HS-5 (cell line): ENCODE measurements at places on chromosomes 16 and 17.

GRCh38 chr16:79800016-79800608 is 199.6 kb upstream of the MAF start:
- no peak for DNase-seq

GRCh38 chr16:22073350-22073749 is 19.0 kb upstream of the VWA3A start:
- no peak for DNase-seq

DNA sequence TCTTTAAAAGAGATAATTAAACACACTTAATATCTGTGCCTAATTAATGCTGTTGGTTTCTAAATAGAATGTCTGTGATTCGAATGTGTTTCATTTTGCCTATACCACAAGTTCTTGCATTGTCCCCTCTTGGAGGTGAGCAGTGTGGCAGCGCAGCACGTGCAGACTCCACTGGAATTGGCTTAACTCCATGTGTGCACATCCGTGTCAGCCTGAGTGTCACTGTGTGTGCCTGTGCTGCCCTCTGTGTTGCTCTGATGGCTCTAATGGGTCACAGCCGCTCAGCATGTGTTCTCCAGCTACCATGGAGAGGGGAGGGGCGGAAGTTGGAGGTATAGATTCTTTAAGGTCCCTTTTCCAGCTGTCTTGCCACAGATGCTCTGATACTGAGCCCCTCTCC is 226.6 kb downstream of the SPECC1 start:
- no peak for DNase-seq

GRCh38 chr16:60731329-60732050 is 1304.7 kb downstream of the CDH8 start:
- DNase-seq: no peak

DNA sequence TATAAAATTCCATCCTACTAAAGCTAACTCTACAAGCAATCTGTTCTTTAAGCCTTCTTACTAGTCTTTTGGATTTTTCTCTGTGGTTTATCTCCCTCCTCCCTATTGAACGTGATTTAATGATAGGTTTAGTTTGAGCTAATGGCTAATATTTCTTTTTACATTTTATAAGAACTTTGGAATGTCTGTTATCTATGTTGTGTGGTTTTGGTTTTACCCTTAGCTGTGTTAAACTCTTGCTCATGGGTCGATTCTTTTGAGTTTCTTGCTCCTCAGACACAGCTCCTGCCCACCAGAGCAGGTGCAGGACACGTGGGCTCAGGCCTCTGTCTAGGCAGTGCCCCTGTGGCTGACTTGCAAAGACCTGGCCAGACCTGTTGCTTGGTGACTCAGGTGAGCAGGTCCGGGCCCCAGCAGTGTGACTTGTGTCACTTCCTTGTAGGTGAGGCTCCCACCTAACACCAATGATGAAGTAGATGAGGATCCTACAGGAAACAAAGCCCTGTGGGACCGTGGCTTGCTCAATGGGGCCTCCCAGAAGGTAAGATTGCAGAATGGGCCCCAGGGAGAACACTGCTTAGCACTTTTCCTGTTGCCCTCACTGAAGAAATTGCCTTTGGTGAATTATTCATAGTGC is 45.1 kb downstream of the SF3B3 start:
- no peak for DNase-seq

- no peak for DNase-seq
Measured at GRCh38 chr17:73211745-73212144, 18.9 kb downstream of the COG1 start.

DNA sequence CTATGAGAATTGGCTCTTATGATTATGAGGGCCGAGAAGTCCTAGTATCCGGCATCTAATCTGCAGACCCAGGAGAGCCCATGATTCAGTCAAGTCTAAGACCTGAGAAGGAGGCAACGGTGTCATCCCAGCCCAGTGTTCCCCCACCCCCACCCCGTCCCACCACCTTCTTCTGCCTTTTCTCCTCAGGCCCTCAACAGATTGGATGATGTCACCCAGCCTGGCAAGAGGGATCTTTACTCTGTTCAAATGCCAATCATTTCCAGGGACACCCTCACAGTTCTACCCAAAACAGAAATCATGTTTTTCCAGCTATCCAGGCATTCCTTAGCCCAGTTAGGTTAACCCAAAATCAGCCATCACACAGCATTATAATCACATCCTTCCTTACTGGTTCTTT is 10.0 kb upstream of the GAA start:
- DNase-seq: no peak

DNA sequence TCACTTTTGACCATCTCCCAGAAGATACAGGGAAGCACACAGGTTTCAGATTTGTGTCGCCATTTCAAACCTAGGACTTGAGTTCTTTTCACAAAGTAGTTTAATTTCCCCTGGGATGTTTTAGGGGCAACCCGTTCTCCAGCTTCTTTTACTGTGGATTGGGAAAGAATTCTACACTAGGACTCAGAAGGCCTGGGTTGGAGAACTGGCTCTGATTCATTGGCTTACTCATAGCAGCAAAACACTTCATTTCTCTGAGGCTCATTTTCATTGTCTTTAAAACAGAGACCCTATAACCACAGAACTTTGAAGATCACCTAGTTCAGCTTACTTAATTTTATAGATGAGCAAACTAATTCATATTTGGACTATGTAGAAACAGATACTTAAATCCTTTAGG is 175.9 kb upstream of the SALL1 start:
- no peak for DNase-seq

- DNase-seq: no peak
Measured at GRCh38 chr16:23949630-23950290, 114.0 kb downstream of the PRKCB start.

- DNase-seq: no peak
Measured at GRCh38 chr16:24328835-24329452, 72.8 kb downstream of the CACNG3 start.

DNA sequence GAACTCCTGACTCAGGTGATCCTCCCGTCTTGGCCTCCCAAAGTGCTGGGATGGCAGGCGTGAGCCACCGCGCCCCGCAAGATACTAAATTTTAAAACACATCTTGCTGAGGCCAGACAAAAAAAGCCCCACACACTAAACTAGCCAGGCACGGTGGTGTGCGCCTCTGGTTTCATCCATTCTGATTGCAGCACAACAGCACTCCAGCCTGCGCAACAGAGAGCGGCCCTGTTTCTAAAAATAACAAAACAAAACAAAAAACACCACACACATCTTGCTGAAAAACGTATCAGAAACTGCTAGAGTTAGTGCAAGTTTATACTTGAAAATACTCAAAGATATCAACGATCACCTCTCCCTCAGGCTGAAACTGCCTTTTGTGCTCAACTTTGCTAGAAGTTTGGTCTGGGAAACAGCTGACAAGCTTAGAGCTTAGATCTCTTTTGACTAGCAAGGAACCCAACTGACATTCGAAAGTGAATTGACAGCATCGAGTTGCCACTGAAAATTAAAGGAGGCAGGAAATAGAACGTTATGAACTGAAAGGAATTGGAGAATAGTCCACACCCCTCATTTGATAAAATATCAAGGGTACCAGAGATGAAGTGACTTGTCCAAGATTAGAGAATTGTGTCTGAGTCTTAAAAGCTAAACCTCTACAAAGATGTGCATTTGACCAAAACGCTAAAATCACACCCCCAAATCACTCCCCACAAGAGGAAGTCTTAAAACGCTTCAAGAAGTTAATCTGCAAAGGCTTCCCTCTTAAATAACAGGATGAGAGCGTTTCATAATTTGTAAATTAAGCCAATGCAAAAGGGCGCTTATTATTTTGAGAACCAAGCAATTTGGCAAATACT is 908 bp downstream of the COG4 start:
- DNase-seq: no peak

DNA sequence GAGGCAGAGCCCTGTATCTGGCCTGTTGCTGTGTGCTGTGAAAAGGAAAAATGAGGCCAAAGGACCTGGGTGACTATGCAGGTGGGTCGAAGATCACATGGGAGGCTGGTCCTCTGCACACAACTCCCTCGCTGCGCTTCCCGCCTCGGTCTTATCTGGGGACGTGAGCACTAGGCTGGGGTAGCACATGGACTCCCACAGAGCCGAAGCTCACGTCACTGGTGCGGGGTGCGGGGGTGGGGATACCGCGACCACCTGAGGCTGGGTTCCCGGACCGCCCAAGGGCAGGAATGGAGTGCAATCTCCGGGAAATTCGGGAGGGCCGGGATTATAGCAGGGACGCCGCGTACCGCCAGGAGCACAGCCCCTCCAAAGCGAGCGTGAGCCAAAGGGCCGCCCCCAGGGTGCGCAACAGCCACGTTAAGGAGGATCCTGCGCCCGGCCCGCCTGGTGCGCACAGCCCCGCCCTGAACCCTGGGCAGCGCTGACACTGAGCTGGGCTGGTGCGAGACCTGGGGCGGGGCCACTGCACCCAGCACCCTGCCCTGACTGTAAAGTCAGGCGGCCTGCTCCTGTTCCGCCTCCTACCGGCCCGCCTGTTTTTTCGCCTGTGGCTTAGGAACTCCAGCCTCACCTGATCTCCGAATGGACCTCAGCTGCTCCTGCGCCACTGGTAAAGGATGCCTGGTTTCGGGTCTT is 4.8 kb downstream of the MT1A start:
- no peak for DNase-seq

DNA sequence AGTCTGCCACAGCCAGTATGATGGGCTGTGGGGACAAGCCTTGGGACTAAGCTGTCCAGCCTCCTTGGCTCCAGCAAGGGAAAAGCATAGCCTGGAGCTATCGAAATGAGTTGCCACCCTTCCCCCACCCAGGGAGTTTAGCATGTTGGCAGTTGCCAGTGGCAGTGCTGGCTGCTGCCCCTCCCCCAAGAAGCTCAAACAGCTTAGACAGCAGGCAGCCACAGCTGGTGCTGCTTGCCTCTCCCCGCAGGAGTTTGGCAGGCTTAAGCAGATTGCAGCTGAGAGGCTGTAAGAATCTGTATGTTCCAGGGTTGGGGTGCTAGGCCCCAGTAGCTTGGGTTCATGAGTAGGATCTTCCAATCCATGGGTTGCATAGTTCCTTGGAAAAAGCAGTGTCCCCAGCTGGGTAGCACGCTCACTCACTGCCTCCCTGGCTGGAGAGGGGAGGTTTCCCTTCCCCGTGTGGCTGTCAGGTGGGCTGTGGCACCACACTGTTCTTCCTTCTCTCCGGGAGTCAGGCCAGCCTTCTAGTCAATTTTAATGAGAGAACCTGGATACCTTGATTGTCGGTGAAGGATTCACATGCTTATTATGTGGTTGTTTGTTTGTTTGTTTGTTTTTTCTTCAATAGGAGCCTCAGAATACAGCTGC is 506.1 kb downstream of the CDH11 start:
- no peak for DNase-seq

GRCh38 chr17:19445105-19445504 is 34.1 kb downstream of the RNF112 start:
- DNase-seq: no peak

- DNase-seq: no peak
Measured at GRCh38 chr17:51869387-51869786, 289.1 kb downstream of the CA10 start.
